ENCODE measurements at places on chromosomes 2 and 18.

DNA sequence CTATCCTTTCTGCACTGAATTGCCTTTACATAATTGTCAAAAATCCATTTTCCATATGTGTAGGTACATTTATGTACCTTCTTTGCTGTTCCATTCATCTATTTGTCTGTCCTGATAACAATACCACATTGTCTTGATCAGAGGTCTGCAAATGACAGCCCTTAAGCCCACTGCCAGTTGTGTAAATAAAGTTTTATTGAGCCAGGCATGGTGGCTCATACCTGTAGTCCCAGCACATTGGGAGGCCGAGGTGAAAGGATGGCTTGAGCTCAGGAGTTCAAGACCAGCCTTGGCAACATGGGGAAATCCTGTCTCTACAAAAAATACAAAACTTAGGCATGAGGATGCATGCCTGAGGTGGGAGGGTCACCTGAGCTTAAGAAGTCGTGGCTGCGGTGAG, 121.0 kb downstream of the TFCP2L1 start:
- DNase-seq, result no peak

DNA sequence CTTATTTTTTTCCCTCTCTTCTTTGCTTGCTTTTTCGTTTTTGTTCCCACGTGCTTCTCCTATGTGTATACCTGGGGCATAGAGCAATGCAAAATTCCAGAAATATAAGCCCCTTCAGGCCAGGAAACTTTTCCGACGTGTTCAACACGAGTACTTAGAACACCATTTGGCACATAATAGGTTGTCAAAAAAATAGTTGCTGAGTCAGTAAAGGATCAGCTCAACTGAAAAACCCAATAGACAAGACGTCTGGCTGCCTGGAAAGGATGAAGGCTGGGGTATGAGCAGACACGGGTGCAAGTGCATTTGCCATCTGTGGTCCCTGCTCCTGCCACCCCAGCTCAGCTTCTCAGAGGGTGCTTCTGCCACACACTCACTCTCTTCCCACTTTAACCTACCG, 823.0 kb upstream of the SOX11 start:
- no peak for DNase-seq

DNA sequence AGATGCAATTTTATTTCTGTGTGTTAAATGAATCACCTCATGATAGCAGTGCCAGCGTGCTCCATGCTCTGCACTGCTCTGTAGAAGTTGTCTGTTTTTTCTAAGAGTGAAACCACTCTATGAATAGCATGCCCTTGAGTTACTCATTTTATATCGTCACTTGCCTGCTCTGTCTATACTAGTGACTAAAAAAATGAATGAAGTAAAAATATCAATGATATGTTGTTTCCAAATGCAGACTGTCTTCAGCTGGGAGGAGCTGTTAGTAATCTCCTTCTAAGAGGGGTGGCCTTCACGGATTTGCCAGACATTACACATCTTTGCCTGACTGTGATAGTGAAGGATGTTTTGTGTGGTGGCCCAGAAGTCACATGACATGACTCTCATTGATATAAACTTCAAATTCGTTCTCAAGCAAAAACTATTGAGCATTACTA, 852.1 kb downstream of the CNTNAP5 start:
- DNase-seq, result no peak

DNA sequence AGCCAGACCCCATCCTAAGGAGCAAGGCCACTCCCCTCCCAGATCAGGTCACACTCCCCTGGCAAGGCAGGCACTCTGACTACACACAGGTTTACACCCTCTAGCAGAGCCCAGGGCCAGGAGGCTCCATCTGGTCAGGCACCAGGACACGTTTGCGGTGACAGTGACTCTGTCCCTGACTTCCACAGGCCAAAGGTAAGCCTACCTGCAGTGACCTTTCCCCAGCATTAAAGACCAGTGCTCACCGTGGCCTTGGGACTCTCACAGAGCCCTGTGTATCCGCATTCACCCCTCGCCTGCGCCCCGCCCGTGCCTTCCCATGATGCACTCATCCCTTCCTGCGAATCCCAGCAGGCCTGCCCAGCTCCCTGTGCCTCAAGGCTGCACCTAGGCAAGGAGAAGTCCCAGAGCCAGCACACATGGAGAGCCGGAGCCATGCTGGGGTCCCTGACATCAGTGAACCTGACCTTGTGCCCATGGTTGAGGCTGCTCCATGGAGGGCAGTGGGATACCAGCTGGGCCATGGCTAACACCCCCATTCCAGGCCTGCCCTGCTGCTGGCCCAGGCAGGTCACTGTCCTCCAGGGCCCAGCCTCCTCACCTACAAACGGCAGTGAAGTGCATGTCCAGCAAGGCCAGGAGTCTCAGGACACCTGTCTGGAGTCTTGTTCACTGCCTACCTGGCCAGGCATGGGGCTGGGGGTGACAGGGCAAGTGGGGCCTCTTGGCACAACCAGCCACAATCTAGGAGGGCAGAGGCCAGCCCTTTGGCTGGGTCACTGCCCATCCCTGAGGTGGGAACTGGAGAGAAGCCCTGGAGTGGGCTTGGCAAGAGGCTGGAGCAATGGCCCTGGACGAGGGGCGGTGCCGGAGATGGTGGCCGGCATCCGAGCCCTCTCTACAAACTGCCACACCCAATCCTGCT, 3.0 kb downstream of the NEURL3 start:
- no peak for DNase-seq

GRCh38 chr18:48560491-48560890, 21.7 kb downstream of the CTIF start:
- DNase-seq, result no peak

- no peak for DNase-seq
These were observed 483.5 kb upstream of the SALL3 start for GRCh38 chr18:78496079-78496478.

GRCh38 chr2:111250448-111251030, 129.8 kb downstream of the BCL2L11 start:
- no peak for DNase-seq

DNA sequence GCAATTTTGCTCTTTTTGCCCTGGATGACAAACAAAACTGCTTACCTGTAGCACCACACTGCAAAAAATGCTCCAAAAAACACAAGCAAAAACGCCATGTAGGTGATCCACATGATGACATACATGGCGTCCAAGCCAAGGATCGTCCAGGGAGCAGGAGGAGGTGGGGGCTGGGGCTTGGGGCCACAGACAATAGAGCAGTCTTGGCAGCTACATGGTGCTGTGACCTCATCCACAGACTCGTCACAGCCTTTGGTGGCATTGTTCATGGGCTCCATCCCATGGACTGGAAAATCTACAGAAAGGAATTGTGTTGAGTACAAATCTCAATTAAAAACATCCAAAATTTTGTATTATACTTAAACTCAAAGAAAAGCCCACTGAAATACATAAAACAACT, 26.1 kb downstream of the NPC1 start:
- no peak for DNase-seq

Data from stimulated activated naive CD4-positive, alpha-beta T cell (primary cell).